Central memory CD8-positive, alpha-beta T cell (primary cell): ENCODE measurements at places on chromosomes 7 and 10.
A peak's percentile ranks its signal among the peaks of the same experiment; 100 is the strongest.

DNA sequence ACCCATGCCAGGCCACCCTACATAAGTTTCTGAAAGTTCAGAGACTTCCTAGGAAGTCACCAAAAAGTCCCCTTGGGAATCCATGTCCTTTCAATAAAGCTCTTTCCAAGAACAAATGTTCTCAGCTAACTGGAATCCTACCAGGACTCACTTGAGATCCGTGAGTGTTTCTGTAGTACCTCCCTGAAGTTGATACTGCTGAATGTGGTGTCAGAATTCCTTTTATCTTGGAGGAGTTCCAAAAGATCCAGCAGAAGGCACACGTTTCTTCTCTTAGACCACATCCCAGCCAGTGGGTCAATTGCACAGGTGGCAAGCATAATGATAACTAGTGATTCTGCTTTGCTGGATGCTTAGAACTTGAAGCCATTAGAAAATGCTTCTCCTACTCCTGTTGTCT is 689.7 kb upstream of the IGFBP3 start:
- no peaks in the 10 kb centered on the region for H3K27me3 ChIP-seq
- H3K27ac ChIP-seq = no peak overlapping the region
- no peak for DNase-seq
- H3K4me3 ChIP-seq = no peak overlapping the region
- no peaks in the 10 kb centered on the region for H3K4me1 ChIP-seq

GRCh38 chr7:94907811-94908322 is 473 bp downstream of the PPP1R9A start:
- no peaks in the 10 kb centered on the region for H3K36me3 ChIP-seq
- no peak overlapping the region for H3K27ac ChIP-seq
- H3K4me3 ChIP-seq = peak overlapping the region; percentile 23
- DNase-seq = no peak

GRCh38 chr10:283140-283479 is 147.9 kb downstream of the ZMYND11 start:
- no peak overlapping the region for H3K4me3 ChIP-seq
- H3K27me3 ChIP-seq = no peaks in the 10 kb centered on the region
- H3K36me3 ChIP-seq = peaks cover 5% of the 10 kb centered on the region
- peaks cover 24% of the 10 kb centered on the region for H3K4me1 ChIP-seq
- DNase-seq = no peak

DNA sequence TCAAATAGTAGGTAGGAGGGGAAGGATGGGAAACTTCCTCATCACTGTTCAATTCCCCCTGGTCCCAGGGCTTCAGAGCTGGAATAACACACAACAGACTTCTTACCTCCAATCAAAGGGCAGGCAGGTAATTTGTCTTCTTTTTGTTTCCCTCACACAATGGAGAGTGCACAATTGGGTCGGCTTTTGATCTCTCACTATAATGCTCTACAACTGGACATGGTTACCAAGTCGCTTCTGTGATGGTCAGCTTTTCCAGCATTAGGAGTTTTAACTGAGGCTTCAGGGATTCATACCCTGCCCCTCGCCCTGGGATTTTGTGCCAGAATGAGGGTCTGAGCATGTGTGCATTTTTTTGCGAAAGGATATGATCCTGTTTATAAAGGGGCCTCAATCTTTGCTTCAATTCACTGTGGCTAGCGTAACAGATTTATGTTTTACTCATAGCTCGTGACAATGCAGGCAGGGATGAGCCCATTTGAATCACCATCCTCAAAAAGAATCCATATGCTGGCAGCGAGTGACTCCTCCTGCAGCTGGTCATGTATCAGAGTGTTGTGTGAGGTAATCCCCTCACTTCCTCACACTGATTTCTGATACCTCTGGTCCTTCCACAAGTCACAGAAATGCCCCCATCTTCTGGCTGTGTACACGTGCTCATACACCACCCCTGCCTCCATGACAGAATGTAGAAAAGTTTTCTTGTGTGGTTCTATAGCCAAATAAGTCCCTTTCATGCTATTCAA is 189.6 kb downstream of the CTTNBP2 start:
- DNase-seq = no peak
- no peaks in the 10 kb centered on the region for H3K27me3 ChIP-seq
- no peaks in the 10 kb centered on the region for H3K4me1 ChIP-seq

DNA sequence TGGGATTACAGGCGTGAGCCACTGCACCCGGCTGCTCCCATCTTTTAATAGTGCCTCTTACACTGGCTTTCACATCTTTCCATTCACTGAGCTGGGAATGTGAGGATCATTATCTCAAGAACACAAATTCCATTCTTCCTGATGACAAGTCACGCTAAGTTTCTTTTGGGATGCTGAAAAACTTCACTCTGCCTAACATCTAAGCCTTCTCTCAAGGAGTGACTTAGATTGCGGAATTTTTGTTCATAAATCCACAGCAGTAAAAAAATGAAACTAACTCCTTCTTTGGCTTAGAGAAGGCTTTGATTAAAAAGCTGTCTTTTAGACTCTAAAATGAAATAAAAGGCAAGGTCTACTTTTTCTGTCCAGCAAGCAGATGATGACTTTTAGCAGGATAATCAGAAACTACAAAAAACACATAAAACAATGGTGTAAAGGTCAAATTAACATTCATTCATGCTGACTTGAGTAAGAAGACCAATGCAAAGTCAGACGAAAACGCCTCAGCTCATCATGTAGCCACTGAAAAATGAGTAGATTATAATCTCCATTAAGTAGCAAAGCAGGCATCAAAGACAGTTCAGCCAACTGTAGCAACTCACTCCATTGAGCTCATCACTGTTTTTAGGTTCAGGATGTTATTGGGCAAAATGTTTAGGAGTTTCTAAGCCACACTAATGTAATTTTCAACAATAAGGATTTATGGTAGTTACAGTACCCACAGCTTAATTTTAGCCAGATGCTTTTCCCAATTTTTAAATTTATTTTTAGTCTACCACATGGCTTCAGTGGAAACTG is 178.8 kb downstream of the ELMO1 start:
- no peak overlapping the region for H3K27ac ChIP-seq
- no peak for DNase-seq
- no peak overlapping the region for H3K4me3 ChIP-seq
- peaks cover 5% of the 10 kb centered on the region for H3K36me3 ChIP-seq
- H3K27me3 ChIP-seq = no peaks in the 10 kb centered on the region

DNA sequence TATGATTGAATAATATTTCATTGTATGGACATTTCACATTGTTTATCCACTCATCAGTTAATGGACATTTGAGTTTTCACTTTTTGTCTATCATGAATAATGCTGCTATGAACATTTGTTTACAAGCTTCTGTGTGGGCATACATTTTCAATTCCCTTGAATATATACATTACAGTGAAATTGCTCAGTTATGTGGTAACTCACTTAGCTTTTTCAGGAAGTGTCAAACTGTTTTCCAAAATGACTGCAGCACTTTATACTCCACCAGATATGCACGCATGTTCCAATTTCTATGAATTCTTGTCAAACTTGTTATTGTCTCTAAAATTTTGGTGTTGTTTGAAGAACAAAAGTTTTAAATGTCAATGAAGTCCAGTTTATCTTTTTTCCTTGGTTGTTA is 401.2 kb downstream of the THSD7A start:
- H3K27ac ChIP-seq = no peak overlapping the region
- H3K27me3 ChIP-seq = no peaks in the 10 kb centered on the region
- no peak for DNase-seq
- no peak overlapping the region for H3K4me3 ChIP-seq
- H3K4me1 ChIP-seq = no peaks in the 10 kb centered on the region

GRCh38 chr7:75987805-75988567 is 6.4 kb downstream of the TMEM120A start:
- peaks cover 21% of the 10 kb centered on the region for H3K4me1 ChIP-seq
- no peak for DNase-seq
- peaks cover 14% of the 10 kb centered on the region for H3K36me3 ChIP-seq
- peak overlapping the region; percentile 32 for H3K27ac ChIP-seq

DNA sequence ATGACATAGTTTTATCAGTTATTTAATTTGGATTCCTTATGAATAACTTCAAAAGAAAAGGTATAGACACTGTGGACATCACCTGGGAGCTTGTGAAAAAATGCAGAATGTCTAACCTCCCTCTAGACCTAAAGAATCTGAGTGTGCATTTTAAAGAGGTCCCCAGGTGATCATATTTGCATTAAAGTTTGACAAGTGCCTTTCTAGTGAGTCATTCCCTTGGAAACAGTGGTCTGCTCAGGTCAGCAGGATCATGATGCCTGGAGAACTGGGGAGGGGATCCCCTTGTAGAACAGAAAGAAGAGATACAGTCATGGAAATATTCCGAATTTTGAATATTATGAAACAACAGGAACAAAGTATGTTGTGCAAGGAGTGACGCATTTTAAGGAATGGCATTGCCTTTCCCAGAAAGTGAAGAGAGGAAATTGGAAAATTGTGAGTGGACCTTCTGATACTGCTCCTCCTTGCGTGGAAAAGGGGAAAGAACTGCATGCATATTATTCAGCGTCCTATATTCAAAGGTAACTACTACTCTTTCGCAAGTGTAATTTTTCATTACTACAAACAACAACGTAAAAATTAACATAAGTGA is 4.6 kb downstream of the STEAP2 start:
- DNase-seq = no peak
- no peak overlapping the region for H3K4me3 ChIP-seq
- no peak overlapping the region for H3K27ac ChIP-seq
- H3K36me3 ChIP-seq = no peaks in the 10 kb centered on the region
